ENCODE measurements at places on chromosomes 13 and 19. TPM values are rescaled to one million over a fixed set of nuclear protein-coding genes. Genes with fewer than 3 reads are reported as not detected.

DNA sequence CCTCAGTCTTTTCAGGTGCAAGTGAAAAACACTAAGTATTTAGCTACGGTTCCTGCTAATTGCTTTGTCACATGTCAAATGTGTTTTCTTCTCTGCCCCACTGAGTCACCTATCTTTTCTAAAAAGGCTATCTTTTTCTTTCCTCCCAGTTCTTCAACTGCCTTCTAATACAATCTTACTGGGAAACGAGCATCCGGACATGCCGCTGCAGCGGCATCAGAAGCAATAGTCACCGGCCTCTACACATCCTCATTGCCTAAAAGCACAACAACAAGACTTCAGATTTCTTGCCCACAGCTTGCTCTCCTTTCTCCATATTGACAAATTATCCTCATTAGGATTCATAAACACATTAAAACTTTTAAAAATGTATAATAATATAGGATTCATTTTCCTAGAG, 1.2 kb downstream of the PCDH9 start:
- DNase-seq, result no peak

The PEAK3 gene
- 0.57 TPM for polyA plus RNA-seq

- DNase-seq, result peak; percentile 87
Observed at GRCh38 chr19:49801966-49802661, 11.0 kb downstream of the FUZ start.

DNA sequence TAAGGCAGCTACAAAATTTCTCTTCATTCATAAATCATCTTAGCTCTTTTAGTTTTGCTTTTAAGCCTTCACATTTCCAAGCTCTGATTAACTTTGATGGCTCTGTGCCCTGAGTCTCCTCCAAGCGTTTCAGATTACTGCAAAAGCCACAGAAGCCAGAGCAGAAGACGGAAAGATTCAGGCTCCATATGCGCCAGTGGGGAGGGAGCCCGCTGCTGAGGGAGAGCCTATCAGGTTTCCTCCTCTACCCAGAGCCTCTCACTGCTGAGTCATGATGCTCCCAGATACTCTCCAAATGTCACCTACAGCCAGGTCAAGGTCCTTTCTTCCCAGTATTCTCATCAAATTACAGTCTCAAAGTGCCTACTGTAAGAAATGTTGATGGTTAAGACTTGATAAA, 193.6 kb downstream of the RAP2A start:
- peak; percentile 63 for DNase-seq

GRCh38 chr13:91369441-91369831, 21.9 kb downstream of the MIR17HG start:
- DNase-seq, result no peak

DNA sequence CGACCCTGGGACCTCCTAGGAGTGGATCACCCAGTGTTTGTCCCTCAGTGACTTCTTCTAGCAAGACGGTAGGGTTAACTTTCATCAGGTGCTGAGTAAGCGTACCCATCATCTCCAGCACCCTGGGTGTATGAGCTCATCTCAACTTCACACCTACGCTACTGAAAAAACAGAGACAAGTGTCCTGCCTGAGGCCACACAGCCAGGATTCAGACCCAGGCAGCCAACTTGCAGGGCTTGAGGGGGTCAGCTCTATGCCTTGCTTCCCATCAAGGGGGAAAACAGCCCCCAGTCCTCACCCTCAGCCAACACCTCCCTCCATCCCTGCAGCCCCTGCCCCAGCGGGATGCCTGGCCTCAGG, 4.6 kb downstream of the TLE2 start:
- no peak for DNase-seq

- DNase-seq, result peak; percentile 57
Observed at GRCh38 chr19:51311351-51312257, at the start of gene IGLON5. IGLON5 (plus strand) TSS chr19:51311644; CDS start chr19:51311848, 204 bp downstream.

The NCLN gene
- polyA plus RNA-seq, result 94.2 TPM

GRCh38 chr13:108985166-108985565, 355.8 kb downstream of the MYO16 start:
- no peak for DNase-seq

The UPK1A gene
- polyA plus RNA-seq, result 19.6 TPM

DNA sequence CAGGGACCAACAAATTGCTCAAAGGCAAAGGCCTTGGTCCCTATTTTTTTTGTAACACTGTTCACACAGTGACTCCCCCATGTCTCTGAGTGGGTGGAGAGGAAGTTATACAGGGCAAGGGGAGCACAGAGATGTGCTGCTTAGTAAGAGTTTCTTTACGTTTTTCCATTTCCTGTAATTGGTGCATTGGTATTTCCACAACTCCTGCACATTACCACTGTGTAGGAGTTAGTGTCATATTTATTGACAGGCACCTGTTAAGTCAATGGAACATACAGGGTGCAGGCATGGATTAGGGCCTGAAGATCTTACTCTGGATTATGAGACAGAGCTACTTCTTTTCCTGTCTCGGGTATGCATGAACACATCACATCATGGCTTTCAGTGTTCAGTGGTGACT, 45.2 kb downstream of the SOX21 start:
- no peak for DNase-seq

- DNase-seq, result no peak
Observed at GRCh38 chr19:51460164-51460992, 2.1 kb upstream of the SIGLEC8 start.

- no peak for DNase-seq
Observed at GRCh38 chr13:45546410-45546765, 69.2 kb downstream of the ERICH6B start.

DNA sequence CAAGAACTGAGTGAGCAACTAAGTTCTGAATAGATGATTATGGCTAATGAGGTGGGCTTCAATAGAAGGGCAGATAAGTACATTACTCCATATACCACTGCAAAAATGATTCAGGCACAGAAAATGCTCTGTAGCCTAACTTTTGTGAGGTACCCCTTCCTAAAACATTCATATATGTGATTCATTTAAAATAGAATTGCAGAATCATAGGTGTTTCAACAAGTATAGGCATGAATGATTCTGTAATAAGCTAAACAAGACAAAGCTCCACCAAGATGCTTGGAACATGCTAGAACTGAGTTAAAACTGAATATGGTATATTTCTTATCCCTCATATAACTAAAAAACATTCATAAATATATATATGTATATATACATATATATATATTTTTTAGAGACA, 12.1 kb downstream of the KBTBD7 start:
- DNase-seq, result no peak

DNA sequence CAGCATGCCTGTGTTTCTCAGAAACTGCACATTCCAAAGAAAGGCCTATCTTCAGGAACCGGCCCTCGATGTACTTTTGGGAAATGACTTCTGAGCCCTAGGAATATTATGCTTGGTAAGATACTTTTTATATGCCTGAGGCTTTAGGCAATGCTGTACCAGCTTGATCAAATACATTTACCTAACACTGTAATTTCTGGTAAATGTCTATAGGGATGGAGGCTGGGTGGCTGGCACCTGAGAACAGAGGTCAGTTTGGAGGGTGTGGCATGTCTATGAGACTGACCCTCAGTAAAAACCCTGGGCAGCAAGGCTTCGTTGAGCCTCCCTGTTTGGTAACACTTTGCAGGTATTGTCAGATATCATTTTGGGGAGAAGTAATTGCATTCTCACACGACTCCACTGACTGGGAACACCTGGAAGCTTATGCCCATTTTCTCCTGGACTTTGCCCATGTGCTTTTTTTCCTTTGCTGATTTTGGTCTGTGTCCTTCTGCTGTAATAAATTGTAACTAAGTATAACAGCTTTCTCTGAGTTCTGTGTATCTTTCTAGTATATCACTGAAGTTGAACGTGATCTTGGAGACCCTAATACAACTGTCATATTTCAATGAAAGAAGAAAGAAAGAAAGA, 1339.1 kb downstream of the OLFM4 start:
- no peak for DNase-seq

The IGFL1 gene
- polyA plus RNA-seq, result not detected

- no peak for DNase-seq
Observed at GRCh38 chr19:49152119-49152550, 3.1 kb downstream of the HRC start.

- no peak for DNase-seq
Observed at GRCh38 chr13:98677398-98677797, 75.1 kb downstream of the SLC15A1 start.

DNA sequence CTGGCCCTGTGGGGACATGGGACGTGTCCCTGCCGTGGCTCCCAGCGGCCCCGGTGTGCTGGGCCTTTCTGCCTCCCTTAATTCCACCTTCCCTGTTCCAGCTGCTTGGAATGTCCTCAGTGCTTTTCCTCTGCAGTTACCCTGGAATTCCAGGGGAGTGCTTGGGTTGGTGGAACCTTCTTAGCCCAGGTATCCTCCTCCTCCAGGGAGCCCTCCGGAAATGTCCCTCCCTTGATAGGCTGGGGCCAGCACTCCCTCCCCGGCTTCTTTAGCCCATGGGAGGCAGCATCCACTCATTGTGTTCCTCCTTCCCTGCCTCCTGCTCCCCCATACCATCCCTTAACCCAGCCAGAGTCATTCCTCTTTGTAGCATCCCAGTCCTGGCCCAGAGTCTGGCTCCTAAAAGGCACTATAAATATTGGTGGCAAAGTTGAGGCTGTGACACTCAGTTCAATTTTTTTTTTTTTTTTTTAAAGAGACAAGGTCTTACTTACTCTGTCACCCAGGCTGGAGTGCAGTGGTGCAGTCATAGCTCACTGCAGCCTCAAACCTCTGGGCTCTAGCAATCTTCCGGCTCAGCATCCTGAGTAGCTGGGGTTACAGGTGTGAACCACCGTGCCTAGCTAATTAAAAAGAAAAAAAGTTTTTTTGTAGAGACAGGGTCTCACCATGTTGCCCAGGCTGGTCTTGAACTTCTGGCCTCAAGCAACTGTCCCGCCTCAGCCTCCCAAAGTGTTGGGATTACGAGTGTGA, 13.7 kb upstream of the SLC7A10 start:
- no peak for DNase-seq

The NKPD1 gene
- polyA plus RNA-seq, result 0.60 TPM

DNA sequence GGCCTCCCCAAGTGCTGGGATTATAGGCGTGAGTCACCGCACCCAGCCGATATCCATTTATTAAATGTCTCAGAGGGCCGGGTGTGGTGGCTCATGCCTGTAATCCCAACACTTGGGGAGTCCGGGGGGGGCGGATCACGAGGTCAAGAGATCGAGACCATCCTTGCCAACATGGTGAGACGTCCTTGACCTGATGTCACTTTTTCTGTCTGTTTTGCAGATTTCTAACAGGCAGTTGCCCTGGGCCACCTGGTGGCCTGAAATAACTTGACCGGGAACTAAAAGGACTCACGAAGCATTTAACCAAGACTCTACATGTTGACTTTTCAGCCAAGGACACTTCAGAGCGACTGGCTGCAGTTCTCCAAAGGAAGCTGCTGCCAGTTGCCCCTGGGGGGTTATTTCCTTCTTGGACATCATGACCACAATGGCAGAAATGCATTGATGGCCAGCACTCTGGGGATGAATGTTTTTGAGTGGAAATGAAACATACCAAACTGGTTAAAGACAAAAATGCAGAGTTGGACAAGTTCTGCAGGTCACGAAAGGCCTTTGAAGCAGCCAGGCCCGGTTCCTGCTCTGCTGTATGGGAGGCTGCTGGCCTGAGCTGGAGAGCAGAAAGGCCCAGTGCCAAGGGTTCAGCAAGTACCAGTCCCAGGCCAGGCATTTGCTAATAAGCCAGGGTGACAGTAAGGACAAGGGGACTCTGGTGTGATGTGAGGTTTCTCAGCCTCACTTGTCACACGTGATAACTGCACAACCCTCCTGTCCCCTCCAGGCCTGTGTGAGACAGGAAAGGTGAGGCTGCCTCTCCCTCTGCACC, 8.3 kb downstream of the ZNF837 start:
- DNase-seq, result no peak

DNA sequence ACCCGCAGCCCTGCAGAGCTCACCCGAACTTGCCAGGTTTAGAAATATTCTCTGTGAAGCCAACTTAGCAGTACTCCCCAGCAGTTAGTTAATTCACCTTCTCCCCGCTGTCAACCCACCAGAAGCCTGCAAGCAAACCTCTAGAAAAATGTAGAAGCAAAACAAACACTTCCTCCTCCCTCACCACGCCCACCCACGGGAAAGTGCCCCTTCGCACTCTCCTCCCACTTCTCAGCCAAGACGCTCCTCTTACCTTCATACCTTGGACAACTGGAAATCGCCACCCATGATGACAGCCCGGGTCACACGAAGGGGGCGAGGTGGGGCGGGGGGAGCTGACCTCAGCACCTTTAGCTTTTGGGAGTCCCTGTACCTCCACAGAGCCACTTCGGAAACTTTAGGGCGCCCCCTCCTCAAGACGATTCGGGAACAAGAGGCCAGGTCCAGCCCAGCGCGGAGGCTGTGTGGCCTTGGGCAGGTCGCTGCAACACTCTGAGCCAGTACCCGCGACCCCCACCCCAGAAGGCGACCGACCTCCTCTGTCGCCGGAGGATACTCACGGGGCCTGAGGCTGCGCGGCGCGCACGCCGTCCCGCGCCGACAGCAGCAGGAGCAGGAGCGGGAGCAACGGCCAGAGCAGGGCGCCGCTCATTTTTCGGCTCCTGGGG, 485 bp downstream of the CPAMD8 start:
- peak; percentile 55 for DNase-seq

- no peak for DNase-seq
Observed at GRCh38 chr19:29743681-29744080, 28.6 kb upstream of the C19orf12 start.

- DNase-seq, result no peak
Observed at GRCh38 chr13:103859952-103860351, 793.7 kb upstream of the SLC10A2 start.

- DNase-seq, result no peak
Observed at GRCh38 chr19:14562660-14563589, 8.9 kb downstream of the NDUFB7 start.

DNA sequence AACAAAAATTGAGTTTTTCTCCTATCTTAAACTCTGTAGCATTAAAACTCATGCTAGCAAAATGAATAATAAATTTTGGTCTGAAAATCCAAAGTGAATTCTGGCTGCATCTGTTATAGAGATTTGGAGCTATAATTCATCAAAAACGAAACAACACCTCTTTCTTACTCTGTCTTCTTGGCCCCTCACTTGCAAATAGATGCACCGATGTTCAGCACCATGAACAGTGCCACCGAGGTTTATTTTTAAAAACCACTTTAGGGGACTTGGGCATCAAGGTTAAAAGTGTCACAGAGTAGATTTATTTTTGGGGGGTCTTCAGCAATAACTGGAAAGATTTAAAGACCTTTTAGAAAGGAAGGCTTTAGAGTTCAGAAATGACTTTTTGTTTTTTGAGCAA, 26.1 kb upstream of the EID2 start:
- DNase-seq, result no peak

GRCh38 chr19:48900477-48901406, 630 bp downstream of the NUCB1 start:
- DNase-seq, result no peak

The ZNF792 gene
- polyA plus RNA-seq, result 3.5 TPM

Measured in hepatocyte (in vitro differentiated cells).